HFF-Myc (cell line): ENCODE measurements at places on chromosomes 2 and 18.

GRCh38 chr18:53747210-53747609, 477.3 kb downstream of the MBD2 start:
- DNase-seq = no peak

DNA sequence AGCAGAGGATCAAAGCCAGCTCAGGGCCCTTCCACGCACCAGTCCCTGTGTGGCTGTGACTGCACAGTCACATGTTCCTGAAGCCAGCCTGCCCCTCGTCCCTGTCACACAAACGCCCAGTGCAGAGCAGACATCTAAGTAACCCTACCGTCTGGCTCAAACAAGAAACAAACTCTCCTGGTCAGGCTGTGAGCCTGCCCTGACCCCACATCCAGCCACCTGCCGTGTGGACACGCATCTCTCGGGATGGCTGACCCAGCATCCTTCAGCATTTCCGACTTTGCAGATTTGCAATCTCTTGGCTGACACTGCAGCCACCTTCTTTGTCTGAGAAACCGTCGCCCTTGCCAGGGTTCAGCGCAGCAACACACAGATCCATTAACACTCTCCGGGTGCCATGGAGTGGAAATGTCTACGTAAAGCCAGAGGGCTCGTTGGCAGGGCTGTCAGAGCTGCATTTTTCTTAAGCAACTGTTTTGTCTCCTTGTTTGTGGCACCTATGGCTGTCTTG, 82.3 kb upstream of the ASAP2 start:
- no peak for DNase-seq

- DNase-seq = no peak
Measured at GRCh38 chr2:234973008-234973407, 21.2 kb downstream of the SH3BP4 start.

DNA sequence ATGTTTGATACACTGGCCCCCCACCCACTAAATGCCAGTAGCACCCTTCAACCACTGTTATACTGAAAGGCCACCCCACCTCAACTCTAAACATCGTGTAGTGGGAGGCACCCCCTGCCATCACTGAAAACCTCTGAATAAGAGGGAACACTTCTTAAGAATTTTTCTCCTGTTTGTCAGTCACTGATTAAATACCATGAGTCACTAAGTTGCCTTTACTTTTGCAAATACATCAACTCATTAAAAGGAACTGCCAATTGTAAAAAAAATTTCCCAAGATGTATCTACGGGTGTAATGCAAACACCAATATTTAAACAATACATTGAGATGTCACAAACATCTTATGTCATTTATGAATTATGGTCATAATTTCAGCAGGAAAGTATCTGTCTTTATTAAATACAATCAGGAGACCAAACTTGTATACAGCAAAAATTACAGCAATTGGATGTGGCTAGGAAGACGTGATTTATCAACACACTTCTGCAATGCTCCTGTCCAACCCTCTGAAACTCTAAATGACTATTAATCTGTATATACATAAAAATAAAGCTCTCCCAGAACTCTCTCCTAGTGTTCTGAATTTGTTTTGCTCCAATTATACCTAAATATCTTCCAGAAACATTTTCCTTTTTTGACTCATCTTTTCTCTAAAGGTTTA, 144.1 kb upstream of the STK17B start:
- no peak for DNase-seq

GRCh38 chr18:53165770-53166169, 825.8 kb downstream of the DCC start:
- no peak for DNase-seq

DNA sequence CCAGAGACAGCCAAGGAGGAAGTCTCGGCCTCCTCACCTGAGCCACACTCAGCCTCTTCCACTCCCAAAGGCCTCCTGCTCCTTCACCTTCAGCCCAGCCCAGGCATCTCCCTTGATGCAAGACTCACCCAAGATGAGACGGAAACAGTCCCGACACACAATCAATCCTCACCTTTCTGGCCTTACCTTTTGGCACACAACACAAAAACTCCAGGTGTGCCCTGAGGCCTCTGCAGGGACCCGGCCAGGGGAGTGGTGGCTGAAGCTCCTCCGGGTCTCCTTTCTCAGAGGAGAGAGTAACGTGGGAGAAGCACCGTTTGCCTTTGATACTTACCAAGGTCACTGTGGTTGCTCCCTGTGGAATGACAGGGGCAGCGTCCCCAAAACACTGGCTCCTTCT, 23.8 kb upstream of the EFHD1 start:
- no peak for DNase-seq

GRCh38 chr2:176165370-176166050, 8.4 kb downstream of the HOXD3 start:
- DNase-seq = no peak

- no peak for DNase-seq
Measured at GRCh38 chr2:41878056-41878455, 169.8 kb upstream of the PKDCC start.

- DNase-seq = no peak
Measured at GRCh38 chr18:78875016-78875777, 104.4 kb upstream of the SALL3 start.

DNA sequence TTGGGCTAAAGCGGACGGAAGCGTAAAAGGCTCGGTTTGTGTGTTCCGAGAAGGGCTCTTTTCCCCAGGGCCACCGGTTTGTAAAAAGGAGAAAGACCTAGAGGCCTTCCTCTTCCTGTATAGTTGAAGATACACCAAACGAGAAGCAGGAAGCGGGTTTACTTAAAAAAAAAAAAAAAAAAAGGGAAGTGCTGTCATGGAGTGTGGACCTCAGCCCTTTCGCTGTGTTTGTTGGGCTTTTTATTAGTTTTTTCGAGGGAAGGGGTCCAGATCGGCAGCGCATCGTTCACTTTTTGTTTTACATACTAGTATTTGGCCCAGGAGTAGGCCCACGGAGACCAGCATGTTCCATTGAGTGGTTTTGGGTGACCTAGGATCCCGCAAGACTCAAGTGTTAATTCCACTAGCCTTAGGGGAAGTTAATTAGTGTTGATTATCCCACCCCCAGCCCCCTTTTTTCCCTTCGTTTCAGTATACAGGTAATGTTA, 676 bp downstream of the ACTR2 start:
- DNase-seq = no peak

DNA sequence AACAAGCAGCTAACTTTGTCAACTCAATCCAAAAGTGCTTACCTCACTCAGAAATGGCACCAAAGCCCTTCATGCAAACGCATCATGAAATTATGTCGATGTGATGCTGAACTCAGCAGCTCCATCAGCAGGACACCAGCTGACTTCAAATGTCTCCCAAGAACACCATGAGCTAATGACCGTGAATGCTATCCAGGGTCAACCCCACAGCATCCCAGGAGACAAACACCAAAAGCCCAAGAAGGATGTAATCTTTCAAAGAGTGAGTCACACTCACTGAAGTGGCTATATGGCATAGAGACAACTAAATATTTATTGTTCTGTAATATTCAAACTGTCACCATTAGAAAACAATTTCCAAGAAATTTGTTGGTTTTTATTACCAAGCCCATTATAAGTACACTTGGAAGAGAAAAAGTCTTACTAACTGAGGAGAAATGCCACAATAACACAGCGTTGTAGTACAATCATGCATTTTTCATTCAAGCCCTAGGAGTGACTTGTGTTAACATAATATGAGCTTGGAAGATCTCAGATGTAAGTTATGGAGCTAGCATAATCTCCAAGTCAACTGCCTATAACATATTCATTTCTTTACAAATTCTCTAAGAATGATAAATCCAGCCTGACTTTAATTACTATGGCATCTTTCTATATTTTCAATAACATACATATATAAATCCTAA, 165.0 kb upstream of the CCDC68 start:
- peak; percentile 54 for DNase-seq

- DNase-seq = no peak
Measured at GRCh38 chr18:75962036-75962572, 532.9 kb downstream of the ZNF516 start.

- DNase-seq = no peak
Measured at GRCh38 chr18:73235921-73236320, 368.1 kb upstream of the NETO1 start.

DNA sequence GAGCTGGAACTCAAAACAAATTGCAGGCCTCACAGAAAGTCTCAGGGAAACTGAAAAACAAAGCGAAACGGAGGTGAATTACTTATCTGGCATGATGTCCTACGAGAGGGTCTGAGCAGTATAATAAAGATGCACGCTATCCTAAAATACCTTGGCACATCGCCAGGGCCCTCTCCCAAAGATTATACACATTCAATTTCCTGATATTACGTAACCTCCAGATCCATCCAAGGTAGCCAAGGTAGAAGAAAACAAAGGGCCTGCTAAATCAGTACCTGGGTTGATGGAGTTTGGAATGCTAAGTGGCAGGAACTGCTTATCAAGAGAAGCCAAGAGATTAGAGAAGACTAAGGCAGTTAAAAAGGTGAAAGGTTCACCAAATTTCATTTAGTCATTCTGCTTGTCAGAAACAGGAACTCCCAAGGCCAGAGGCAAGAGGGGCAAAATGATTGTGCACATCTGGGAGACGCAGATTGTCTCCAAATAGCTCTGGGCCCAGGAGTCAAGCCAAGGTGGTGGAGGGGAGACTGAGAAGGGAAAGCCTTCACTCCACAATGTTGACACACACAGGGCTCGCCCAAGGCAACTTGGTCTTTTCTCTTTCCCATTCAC, 236.8 kb upstream of the ATP5MC3 start:
- DNase-seq = no peak

GRCh38 chr2:1846046-1847015, 102.0 kb upstream of the PXDN start:
- DNase-seq = no peak

DNA sequence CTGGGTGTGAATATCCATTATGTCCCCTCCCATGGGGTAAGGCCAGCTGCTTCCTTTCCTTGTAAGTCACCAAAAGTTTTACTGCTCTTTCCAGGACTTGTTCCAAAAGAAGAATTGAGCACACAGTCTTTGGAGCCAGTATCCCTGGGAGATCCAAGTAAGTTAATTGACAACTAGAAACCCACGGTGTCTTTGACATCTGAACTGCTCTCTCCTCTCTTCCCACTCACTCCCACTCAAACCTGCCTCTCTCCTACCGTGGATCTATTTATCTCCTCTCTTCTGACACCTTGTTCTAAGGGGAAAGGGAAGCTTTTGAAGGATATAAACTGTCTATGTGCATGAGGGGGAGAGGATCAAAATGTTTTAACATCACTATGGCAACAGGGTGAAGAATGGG, 86.7 kb downstream of the VIT start:
- no peak for DNase-seq

- DNase-seq = no peak
Measured at GRCh38 chr2:192203876-192204275, 9.1 kb upstream of the TMEFF2 start.

DNA sequence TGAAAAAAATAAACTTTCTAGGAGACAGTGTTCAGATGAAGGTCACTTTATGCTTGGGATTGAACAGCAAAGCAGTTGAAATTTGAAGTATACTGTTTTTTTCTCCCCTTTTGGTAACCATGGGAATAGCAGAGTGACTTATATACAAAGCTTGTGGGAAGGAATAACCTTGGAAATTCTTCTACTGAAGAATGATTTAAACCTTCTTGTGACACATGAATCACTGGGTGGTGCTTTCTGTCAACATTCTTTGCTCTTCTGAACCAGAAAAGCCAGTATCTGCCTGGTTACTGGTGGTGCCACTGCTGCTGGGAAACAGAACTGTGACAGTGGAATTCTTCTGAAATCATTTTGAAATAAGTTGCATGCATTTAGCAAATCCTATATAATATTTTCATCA, 39.4 kb upstream of the RND3 start:
- DNase-seq = peak; percentile 82

GRCh38 chr2:237552908-237553307, 13.5 kb upstream of the PRLH start:
- no peak for DNase-seq

- no peak for DNase-seq
Measured at GRCh38 chr18:36467614-36468013, 170.1 kb downstream of the FHOD3 start.

GRCh38 chr18:37299471-37300304, 265.9 kb downstream of the CELF4 start:
- peak; percentile 99 for DNase-seq

GRCh38 chr2:201262718-201263117, 2.4 kb downstream of the CASP8 start:
- no peak for DNase-seq

DNA sequence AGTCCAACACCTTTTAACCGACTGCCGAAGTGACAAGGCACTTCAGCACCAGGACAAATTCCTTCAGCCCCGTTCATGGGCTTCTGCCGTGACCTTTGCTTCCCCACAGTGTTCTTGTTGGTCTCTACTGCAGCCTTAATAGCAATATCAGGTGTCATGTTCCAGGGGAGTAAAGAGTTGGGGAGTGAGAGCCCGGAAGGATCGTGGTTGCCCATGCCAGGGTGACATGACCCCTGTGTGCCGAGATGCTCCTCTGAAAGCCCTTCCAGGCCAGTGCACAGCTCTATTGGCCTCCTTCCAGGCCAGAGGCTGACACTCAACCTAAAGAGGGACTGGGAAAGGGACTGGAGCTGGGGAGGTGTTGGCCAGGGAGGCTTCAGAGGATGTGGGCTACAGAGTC, 279.2 kb downstream of the CYRIA start:
- no peak for DNase-seq

GRCh38 chr2:147468963-147469362, 375.9 kb upstream of the ACVR2A start:
- DNase-seq = no peak

GRCh38 chr2:105327690-105328089, 1.8 kb downstream of the TGFBRAP1 start:
- no peak for DNase-seq

- DNase-seq = no peak
Measured at GRCh38 chr2:134815741-134816140, 22.7 kb upstream of the ACMSD start.

- DNase-seq = peak; percentile 6
Measured at GRCh38 chr2:222398446-222398885, 25.9 kb upstream of the SGPP2 start.

DNA sequence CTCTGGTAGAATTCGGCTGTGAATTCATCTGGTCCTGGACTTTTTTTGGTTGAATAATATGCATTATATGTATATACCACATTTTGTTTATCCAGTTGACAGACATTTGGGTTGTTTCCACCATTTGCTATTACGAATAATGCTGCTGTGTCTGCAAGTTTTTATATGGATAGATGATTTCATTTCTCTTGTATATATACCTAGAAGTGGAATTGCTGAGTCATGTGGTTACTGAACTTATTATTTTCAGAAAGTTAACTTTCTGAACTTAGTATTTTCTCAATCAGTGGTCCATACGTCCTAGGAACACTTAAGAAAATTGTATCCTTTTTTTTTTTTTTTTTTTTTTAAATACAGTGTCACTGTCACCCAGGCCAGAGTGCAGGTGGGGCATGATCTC, 63.3 kb downstream of the RIF1 start:
- no peak for DNase-seq

- no peak for DNase-seq
Measured at GRCh38 chr2:112846031-112846430, 9.5 kb upstream of the IL1B start.
